ENCODE measurements at places on chromosomes 2 and 18.

DNA sequence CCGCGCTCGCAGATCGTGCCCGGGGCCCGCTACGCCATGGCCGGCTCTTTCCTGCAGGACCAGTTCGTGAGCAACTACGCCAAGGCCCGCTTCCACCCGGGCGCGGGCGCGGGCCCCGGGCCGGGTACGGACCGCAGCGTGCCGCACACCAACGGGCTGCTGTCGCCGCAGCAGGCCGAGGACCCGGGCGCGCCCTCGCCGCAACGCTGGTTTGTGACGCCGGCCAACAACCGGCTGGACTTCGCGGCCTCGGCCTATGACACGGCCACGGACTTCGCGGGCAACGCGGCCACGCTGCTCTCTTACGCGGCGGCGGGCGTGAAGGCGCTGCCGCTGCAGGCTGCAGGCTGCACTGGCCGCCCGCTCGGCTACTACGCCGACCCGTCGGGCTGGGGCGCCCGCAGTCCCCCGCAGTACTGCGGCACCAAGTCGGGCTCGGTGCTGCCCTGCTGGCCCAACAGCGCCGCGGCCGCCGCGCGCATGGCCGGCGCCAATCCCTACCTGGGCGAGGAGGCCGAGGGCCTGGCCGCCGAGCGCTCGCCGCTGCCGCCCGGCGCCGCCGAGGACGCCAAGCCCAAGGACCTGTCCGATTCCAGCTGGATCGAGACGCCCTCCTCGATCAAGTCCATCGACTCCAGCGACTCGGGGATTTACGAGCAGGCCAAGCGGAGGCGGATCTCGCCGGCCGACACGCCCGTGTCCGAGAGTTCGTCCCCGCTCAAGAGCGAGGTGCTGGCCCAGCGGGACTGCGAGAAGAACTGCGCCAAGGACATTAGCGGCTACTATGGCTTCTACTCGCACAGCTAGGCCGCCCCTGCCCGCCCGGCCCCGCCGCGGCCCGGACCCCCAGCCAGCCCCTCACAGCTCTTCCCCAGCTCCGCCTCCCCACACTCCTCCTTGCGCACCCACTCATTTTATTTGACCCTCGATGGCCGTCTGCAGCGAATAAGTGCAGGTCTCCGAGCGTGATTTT lies 7.6 kb downstream of the TBR1 start:
- no peak for DNase-seq

DNA sequence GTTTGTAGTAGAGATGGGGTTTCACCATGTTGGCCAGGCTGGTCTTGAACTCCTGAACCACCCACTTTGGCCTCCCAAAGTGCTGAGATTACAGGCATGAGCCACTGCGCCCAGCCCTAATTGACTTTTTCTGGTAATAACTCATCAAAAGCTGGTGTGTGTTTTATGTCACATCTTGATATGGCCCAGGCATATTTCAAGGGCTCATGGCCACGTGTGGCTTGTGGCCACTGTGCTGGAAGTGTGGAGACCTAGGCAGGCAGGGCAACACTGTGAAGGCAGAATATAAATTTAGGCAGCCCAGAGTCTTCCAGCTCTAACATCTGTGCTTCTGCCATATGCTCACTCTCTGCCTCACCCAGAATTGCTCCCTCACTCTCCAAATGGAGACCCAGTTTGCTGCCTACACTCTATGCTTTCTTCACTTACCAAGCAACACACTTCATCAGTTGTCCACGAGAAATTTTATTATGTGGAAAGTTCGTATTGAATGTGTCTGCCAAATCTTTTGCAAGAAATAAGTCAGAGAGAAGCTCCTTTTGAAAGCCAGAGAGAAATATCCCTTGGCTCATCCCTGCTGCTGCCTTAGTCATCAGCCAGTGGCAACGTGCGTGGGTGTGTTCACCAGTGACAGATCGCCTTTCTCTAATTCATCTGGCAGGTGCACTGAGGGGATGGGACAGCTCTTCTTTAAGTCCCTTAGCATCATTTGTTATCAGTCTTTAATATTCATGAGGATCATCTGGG lies 129.4 kb upstream of the CXCR4 start:
- no peak for DNase-seq

GRCh38 chr2:168424971-168425370 lies 31.1 kb upstream of the CERS6 start:
- DNase-seq: no peak

GRCh38 chr2:190410166-190410565 lies 2.0 kb downstream of the MFSD6 start:
- no peak for DNase-seq

- DNase-seq: no peak
Observed at GRCh38 chr2:8421658-8422449, 260.0 kb upstream of the ID2 start.

DNA sequence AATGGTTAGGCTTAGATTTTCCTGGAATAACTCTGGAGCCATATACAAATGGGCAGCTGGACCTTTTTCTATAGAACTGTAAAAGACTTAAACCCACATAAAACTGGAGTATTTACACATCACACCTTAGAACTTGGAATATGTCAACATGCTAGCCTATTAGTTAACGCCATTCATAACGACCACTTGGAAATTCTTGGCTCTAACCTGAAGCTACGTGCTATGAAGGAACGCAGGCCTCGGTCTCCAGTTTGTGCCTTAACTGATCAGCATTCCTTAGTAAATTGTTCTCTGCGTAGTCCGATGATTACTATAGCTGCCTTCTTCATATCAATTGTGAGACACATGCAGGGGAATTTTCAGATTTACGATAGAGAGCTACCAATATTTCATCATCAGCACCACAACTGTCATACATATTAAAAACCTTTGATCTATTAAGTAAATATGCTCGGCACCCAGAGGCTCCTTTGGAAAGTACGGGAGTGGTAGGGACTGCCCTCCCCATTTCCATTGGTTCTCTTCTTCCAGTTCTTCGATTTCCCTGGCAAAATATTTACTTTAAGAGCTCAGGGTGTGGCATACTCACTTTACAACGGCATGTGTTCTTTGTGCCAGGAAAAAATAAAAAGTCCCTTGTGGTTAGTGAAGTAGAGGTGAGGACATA lies 17.5 kb upstream of the CCL20 start:
- no peak for DNase-seq

DNA sequence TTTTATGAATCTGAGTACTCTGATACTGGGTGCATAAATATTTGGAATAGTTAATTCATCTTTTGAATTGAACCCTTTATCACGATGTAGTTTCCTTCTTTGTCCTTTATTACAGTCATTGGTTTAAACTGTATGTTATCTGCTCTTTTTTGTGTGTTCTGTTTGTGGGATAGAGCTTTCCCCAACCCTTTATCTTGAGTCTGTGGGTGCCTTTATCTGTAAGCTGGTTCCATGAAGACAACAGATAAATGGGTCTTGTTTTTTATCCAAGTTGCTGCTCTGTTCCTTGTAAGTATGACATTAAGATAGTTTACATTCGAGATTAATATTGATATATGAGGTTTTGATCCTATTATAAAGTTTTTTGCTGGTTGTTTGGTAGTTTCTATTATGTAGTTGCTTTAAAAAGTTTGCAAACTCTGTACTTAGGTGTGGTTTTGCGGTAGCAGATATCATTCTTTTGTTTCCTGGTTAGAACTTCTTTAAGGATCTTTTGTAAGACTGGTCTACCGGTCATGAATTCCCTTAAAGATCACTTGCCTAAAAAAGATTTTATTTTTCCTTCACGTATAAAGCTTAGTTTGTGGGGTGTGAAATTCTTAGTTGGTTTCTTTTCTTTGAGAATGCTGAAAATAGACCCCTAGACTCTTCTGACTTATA lies 1451.3 kb upstream of the SLC39A10 start:
- DNase-seq: no peak

DNA sequence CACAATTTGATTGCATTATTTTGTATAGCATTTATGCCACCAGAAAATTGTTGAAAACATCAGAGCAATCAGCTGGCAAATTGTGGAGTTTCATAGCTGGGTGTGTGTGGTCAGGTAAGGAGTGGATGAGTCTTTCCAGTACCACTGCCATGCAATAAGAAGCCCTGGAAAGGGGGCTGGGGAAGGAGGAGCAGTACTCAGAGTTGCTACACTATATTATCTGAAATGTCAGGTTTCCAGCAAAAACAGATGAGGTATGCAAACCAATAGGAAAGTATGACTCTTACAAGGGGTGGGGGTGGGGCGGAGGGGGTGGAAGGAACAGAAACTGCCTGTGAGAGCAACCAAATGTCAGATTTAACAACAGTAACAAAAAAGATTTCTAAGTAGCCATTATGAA lies 112.2 kb downstream of the SOS1 start:
- DNase-seq: no peak

GRCh38 chr18:22279741-22280452 lies 110.5 kb downstream of the GATA6 start:
- DNase-seq: no peak

GRCh38 chr2:240627736-240628506 lies 2.6 kb downstream of the GPR35 start:
- DNase-seq: no peak

- DNase-seq: no peak
Observed at GRCh38 chr2:48198371-48198770, 292.1 kb upstream of the FBXO11 start.

DNA sequence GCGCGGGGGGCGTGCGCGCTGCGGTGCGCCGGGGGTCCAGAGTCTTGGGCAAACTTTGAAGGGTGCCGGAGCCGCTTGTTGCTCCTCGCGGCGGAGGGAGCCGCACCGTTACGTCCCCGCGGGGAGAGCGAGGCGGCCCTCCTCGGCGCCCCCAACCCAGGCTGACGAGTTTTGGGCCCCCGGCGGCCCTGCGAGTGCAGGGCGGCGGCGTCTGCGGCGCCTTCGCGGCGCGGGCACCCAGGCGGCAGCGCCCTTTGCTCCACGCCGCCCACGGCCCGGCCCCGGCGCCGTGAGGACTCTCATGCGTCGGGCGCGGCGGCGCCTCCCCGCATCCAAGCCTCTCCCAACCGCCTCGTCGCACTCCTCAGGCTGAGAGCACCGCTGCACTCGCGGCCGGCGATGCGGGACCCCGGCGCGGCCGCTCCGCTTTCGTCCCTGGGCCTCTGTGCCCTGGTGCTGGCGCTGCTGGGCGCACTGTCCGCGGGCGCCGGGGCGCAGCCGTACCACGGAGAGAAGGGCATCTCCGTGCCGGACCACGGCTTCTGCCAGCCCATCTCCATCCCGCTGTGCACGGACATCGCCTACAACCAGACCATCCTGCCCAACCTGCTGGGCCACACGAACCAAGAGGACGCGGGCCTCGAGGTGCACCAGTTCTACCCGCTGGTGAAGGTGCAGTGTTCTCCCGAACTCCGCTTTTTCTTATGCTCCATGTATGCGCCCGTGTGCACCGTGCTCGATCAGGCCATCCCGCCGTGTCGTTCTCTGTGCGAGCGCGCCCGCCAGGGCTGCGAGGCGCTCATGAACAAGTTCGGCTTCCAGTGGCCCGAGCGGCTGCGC lies 814 bp downstream of the FZD7 start:
- no peak for DNase-seq

DNA sequence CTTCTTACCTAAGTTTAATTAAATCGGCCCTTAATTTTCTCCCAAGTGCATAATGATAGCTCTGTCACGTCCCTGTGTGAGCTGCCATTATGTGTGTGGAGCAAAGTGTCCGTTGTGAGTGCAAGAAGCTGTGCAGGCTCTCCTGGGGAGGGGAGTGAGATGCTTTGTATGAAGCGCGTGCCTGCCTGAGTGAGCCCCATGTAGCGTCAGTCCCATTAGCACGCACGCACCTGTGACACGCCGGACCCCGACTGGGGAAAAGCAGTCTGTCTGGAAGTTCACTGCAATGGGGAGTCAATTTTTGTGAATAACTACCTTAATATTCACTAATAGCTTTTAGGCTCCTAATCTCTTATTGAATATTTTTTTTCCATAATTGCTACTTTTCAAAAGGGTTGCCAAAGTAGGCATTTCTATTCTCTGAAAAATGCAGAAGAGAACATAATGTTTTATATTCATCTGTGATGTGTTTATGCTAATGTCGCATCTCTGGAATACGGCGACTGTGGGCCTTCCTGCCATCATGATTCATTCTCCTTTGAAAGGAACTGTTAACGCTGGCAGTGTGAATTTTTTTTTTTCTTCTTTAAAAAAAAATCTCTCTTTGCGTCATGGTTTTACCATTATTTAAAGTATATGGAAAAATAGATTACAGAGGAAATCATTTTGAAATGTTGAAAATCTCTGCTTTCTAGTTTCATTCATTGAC lies 157.7 kb downstream of the COL4A4 start:
- no peak for DNase-seq

DNA sequence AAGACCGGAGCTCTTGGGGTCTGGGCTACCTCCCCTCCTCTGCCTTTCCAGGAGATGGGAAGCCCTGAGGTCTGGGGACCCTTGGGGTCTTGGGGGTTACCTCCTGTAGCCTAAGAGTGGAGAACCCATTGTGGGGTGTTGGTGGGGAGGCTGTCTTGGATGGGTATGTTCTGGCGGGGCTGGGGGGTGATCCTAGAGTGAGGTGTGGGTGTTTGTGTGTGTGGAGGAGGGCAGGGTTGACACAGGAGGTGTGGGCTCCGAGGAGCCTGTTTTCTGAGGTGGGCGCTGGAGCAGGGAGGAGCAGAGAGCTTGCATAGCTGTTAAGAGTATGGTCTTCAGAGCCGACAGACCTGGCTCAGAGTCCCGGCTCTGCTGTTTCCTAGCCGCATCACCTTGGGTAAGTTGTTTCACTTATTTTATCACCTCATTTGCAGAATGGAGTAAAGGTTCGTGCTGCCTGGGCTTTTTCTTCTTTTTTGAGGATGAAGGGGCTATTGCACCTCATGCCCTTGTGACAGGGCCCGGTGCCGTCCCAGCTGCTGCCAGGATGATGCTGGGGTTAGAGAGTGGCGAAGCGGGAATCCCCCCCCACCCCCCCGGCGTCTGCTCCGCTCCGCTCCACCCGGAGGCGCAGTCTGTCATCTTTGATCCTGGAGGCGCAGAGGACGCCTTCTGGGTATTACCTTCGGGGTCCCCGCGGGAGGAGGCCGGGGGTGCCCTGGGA lies 17.2 kb downstream of the TET3 start:
- no peak for DNase-seq

- no peak for DNase-seq
Observed at GRCh38 chr2:21165350-21165749, 41.6 kb downstream of the TDRD15 start.

- no peak for DNase-seq
Observed at GRCh38 chr2:99404039-99404796, 67.0 kb downstream of the EIF5B start.

DNA sequence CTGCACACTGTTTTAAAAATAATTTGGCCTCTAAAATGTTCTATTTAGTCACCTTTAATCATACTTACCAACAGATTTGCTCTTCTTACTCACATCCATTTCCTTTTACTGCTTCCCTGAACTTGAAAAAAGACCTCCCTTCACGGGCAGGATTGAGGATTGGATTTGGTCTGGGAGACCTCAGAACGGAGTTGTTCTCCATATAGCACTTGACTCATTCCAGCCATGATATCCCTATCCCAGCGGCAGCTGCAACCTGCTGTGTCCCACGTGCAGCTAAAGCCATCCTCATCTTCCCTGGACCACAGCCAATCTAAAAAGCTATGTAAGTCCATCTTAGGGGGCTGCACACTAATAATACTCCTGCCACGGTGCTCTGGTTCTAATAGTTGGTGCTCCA lies 97.0 kb upstream of the PTPRM start:
- no peak for DNase-seq

GRCh38 chr2:16246911-16247310 lies 306.6 kb downstream of the MYCN start:
- DNase-seq: no peak
